ENCODE measurements at places on chromosomes 4 and X.

DNA sequence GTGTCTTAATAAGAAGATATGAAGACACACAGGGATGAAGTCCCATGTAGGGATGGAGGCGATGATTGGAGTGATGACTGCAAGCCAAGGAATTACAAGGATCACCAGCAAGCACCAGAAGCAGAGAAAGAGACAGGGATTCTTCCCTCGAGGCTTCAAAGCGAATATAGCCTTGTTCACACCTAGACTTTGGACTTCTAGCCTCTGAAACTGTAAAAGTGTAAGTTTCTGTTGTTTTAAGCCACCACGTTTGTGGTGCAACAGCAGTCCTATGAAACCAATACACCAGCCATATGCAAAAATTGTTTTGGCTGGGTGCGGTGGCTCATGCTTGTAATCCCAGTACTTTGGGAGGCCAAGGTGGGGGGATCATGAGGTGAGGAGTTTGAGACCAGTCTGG lies 9.8 kb upstream of the PDS5A start:
- no peak overlapping the region for H3K27ac ChIP-seq
- DNase-seq = no peak
- H3K27me3 ChIP-seq = no peaks in the 10 kb centered on the region
- no peaks in the 10 kb centered on the region for H3K4me1 ChIP-seq

DNA sequence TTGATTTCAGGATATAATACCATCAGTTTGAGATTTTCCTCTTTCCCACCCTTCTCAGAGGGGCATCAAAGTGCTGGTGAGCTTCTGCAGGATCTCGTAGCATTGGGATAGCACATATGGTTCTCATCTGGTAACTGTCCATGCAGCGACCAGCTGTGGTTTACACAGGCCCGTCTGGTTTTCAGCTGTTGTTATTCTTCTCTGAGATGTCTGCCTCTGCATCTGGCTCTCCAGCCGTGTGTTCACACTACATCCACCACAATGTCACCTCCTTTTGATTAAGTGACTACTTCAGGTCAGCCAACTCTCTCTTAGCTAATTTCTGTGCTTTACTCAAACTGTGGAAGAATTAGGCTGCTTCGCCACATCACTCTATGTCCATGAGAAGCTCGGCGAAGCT lies 676.7 kb upstream of the TENM3 start:
- H3K4me1 ChIP-seq = no peaks in the 10 kb centered on the region
- H3K27ac ChIP-seq = no peak overlapping the region
- DNase-seq = no peak
- H3K36me3 ChIP-seq = no peaks in the 10 kb centered on the region

DNA sequence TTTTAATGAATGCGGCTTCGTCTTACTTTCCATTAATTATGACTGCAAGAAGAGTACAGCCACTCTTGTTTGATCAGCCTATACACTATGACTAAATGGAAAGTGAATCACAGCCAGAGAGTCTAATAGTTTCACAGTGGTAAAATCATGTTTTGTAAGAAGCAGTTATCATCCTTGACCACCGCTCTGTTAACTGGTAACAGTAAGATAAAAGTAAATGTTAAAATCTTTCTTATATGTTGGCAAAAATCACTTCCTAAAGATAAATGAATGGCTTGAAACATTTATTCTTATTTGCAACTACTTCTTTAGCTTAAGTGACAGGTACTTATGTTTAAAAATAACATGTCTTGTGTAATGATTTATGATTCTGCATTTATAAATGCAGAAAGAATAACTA lies 13.2 kb downstream of the GALNT7 start:
- no peak overlapping the region for H3K4me3 ChIP-seq
- no peaks in the 10 kb centered on the region for H3K27me3 ChIP-seq
- no peaks in the 10 kb centered on the region for H3K36me3 ChIP-seq
- H3K27ac ChIP-seq = no peak overlapping the region

- H3K27me3 ChIP-seq = no peaks in the 10 kb centered on the region
- H3K4me1 ChIP-seq = no peaks in the 10 kb centered on the region
- no peak overlapping the region for H3K4me3 ChIP-seq
- no peak overlapping the region for H3K27ac ChIP-seq
These were observed 21.1 kb downstream of the RASSF6 start for GRCh38 chr4:73599182-73599581.

GRCh38 chr4:27176881-27177280 lies 316.2 kb downstream of the STIM2 start:
- H3K36me3 ChIP-seq = no peaks in the 10 kb centered on the region
- H3K27me3 ChIP-seq = no peaks in the 10 kb centered on the region
- no peak overlapping the region for H3K4me3 ChIP-seq
- DNase-seq = no peak

GRCh38 chrX:110143454-110144210 lies 140.7 kb downstream of the TMEM164 start:
- no peaks in the 10 kb centered on the region for H3K27me3 ChIP-seq
- no peak for DNase-seq
- no peaks in the 10 kb centered on the region for H3K36me3 ChIP-seq
- H3K4me1 ChIP-seq = no peaks in the 10 kb centered on the region
- no peak overlapping the region for H3K27ac ChIP-seq

DNA sequence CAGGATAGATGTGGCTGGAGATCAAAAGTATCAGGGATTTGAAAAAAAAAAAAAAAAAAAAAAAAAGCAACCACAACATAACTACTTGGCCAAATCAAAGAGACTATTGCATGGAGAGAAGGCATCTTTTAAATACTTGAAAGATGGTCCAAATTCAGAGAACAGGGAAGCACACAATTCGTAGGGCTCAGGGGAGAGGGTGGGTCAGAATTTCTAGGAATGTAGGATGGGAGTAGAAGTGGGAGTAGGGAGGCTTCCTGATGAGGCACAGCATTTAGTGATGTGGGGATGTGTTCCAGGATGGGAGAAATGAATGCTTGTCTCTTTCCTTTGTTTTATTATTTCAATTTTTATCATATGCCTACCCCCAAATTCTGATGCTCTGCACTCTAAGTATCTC lies 36.3 kb downstream of the RTL3 start:
- no peaks in the 10 kb centered on the region for H3K27me3 ChIP-seq
- DNase-seq = no peak
- H3K36me3 ChIP-seq = no peaks in the 10 kb centered on the region
- H3K4me3 ChIP-seq = no peak overlapping the region
- H3K27ac ChIP-seq = no peak overlapping the region
- H3K4me1 ChIP-seq = no peaks in the 10 kb centered on the region

- H3K36me3 ChIP-seq = no peaks in the 10 kb centered on the region
- no peak overlapping the region for H3K27ac ChIP-seq
- H3K27me3 ChIP-seq = no peaks in the 10 kb centered on the region
- H3K4me1 ChIP-seq = peaks cover 4% of the 10 kb centered on the region
- no peak for DNase-seq
These were observed 34.6 kb downstream of the RTL5 start for GRCh38 chrX:72097098-72097497.

- no peaks in the 10 kb centered on the region for H3K4me1 ChIP-seq
- H3K27me3 ChIP-seq = no peaks in the 10 kb centered on the region
- H3K27ac ChIP-seq = no peak overlapping the region
- DNase-seq = no peak
- no peak overlapping the region for H3K4me3 ChIP-seq
- H3K36me3 ChIP-seq = no peaks in the 10 kb centered on the region
These were observed 25.6 kb downstream of the NR0B1 start for GRCh38 chrX:30283456-30284200.

DNA sequence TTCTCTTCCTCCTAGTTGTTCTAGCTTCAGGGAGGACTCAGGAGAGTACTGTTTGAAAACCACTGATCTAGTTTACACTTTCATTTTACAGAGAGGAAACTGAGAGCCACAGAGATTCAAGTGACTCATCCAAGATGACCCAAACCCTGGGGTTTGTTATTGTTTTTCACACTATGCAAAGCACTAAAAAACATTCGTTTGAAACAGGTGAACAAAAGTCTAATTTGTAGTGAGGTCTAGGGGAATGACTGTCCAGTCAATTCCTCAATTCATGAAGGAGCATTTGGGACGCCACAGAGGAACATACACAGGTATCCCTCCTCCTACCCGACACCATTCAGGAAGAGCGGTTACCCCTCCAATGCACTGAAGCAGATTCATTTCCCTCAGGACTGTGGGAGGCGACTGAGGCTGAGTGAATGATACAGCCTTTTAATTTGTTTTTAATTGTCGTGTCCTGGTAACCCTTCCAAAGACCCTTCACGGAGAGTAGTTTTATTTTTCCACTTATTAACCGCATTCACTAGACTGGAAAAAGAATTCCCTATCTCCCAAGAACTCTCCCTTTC lies 30.3 kb downstream of the TLR10 start:
- no peaks in the 10 kb centered on the region for H3K4me1 ChIP-seq
- H3K36me3 ChIP-seq = no peaks in the 10 kb centered on the region
- DNase-seq = no peak
- no peaks in the 10 kb centered on the region for H3K27me3 ChIP-seq
- H3K27ac ChIP-seq = no peak overlapping the region

- H3K4me3 ChIP-seq = no peak overlapping the region
- no peak for DNase-seq
- no peak overlapping the region for H3K27ac ChIP-seq
- no peaks in the 10 kb centered on the region for H3K27me3 ChIP-seq
- no peaks in the 10 kb centered on the region for H3K36me3 ChIP-seq
These were observed 36.7 kb upstream of the TLR3 start for GRCh38 chr4:186032259-186032658.

- H3K4me3 ChIP-seq = no peak overlapping the region
- no peaks in the 10 kb centered on the region for H3K27me3 ChIP-seq
- no peaks in the 10 kb centered on the region for H3K36me3 ChIP-seq
- no peak for DNase-seq
- H3K27ac ChIP-seq = no peak overlapping the region
These were observed 12.9 kb downstream of the YTHDC1 start for GRCh38 chr4:68337004-68337403.

GRCh38 chr4:140703463-140703862 lies 52.7 kb downstream of the TBC1D9 start:
- H3K4me1 ChIP-seq = peaks cover 11% of the 10 kb centered on the region
- H3K36me3 ChIP-seq = no peaks in the 10 kb centered on the region
- no peak for DNase-seq
- H3K4me3 ChIP-seq = no peak overlapping the region

DNA sequence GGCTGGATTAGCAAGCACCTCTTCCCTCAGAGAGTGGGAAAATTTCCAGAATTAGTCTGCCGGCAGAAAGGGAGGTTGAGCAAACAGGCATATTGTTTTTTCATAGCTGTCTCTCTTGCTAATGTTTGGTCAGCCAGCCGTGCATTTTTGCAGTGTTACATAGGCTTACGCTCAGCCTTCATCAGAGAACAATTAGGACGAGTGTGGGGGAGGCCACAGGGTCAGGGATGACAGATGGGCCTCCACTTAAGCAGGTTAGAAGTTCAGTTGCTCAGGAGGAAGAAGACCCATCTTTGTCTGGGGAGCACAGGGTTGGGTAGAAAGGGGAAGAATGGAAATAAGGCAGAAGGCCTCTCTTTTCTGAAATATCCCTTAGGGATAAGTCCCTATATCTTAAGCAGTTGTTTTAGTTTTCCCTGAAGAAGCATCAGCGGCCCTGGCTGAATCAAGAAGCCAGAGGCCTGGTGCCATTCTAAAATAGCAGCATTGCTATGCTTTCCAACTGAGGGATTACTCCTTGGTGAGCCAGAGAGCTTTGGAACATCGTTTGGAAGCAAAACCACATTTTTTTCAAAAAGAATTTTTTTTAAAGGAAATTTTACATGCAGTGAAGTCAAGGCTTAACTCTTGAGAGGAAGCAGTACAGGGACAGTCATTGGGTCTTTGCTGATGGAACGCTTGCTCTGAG lies 118.8 kb downstream of the SMIM20 start:
- H3K27me3 ChIP-seq = no peaks in the 10 kb centered on the region
- DNase-seq = peak; percentile 30
- H3K27ac ChIP-seq = peak overlapping the region; percentile 42
- no peaks in the 10 kb centered on the region for H3K36me3 ChIP-seq
- peaks cover 16% of the 10 kb centered on the region for H3K4me1 ChIP-seq

DNA sequence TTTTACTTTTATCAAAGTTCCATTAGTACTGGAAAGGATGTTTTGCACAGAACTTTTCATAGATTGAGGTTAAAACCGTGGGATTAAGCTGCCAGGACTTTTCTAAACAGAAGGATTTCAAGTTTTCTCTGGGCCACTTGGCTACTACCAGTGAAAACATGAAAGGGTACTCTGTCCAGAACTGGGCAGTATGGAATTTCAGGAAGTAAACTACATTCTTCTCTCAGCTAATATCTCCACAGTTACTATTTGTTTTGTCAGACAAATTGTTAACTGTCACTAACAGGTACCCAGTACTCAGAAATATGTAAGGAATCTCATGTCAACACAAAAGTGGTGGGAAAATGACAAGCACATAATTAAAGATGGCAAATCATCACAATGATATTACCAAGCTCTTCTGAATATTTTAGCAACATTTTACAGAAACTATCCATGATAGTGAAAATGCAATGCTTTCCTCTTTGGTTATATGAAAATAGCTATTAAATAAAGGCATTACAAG lies 454.4 kb downstream of the C4orf33 start:
- no peak overlapping the region for H3K4me3 ChIP-seq
- no peaks in the 10 kb centered on the region for H3K27me3 ChIP-seq
- H3K36me3 ChIP-seq = no peaks in the 10 kb centered on the region
- H3K4me1 ChIP-seq = no peaks in the 10 kb centered on the region

DNA sequence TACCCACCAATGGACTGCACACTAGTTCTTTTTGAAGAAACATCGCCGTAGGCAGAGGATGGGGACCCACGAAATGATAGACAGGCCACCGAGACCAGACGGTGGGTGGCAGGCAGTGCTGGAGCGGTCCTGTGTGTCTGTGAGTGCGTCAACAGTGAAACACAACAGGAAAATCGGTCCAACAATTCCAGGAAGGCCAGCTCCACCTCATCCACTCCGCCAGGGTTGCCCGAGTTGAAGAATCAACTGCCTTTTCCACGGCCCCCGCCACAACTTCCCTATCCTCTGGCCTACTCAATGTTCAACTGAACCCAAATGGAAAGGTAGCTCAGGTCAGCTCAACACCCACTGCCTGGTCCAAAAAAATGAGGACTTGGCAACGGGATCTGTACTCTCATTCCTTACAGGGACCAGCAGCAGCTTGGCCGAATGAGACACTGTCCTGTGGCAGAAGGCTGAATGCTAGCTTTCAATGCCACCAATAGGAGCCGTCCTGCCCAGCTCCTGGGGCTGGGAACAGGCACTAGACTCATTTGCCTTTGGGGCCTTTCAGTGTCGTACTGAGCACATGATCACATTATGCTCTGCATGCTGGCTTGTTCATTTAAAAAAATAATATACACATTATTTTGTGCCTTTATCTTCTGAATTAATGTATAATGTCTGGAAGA lies 43.5 kb downstream of the MID1 start:
- H3K36me3 ChIP-seq = no peaks in the 10 kb centered on the region
- no peak overlapping the region for H3K27ac ChIP-seq
- peaks cover 3% of the 10 kb centered on the region for H3K4me1 ChIP-seq
- H3K4me3 ChIP-seq = no peak overlapping the region
- DNase-seq = no peak
- H3K27me3 ChIP-seq = no peaks in the 10 kb centered on the region
